ENCODE measurements at places on chromosomes 12 and 14.

GRCh38 chr12:64992641-64993040 is 128.5 kb downstream of the WIF1 start:
- DNase-seq: no peak

- DNase-seq: no peak
Observed at GRCh38 chr14:94217116-94217515, 43.0 kb downstream of the PPP4R4 start.

- DNase-seq: no peak
Observed at GRCh38 chr14:73267474-73267873, 30.2 kb downstream of the PAPLN start.

GRCh38 chr14:65243766-65244442 is 141.6 kb upstream of the MAX start:
- no peak for DNase-seq

- no peak for DNase-seq
Observed at GRCh38 chr14:43169722-43170121, 1337.4 kb downstream of the FSCB start.

DNA sequence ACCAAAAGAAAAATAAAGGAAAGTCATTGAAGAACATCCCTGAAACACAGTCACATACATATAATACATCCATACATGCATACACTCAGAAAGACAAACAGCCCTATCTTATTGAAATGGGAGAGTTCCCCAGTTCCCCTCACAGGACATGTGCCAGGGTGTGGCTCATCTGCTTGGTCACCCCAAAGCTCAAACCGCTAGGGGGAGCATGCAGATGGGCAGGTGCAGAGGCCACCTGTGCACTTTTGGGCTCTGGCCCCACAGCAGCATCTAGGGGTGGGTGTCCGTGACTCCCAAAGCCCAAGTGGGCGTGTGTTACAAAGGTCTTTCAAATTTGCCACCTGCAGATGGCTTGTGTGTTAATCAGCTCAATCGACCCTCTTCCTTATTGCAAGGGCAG is 75.2 kb downstream of the CMAS start:
- DNase-seq: peak; percentile 34

- no peak for DNase-seq
Observed at GRCh38 chr12:26748741-26749431, 84.1 kb downstream of the ITPR2 start.

DNA sequence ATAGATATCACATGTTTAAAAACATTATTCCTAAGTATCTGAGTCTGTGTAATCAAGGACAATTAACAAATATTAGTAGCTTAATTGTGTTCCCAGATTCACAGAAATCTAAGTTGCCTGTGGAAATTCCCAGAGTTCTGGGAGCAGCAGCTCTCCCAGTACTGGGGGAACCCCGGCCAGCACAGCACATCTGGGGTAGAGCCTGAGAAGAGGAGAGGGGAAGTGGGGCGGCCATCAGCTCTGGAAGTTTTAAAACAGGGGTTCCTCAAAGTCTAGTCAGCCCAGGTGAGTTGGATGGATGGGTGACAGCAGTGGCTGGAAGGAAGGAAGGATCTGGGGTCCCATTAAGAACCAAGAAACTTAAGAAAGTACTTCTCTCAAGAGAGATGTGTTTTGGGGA is 24.6 kb downstream of the PRICKLE1 start:
- no peak for DNase-seq

DNA sequence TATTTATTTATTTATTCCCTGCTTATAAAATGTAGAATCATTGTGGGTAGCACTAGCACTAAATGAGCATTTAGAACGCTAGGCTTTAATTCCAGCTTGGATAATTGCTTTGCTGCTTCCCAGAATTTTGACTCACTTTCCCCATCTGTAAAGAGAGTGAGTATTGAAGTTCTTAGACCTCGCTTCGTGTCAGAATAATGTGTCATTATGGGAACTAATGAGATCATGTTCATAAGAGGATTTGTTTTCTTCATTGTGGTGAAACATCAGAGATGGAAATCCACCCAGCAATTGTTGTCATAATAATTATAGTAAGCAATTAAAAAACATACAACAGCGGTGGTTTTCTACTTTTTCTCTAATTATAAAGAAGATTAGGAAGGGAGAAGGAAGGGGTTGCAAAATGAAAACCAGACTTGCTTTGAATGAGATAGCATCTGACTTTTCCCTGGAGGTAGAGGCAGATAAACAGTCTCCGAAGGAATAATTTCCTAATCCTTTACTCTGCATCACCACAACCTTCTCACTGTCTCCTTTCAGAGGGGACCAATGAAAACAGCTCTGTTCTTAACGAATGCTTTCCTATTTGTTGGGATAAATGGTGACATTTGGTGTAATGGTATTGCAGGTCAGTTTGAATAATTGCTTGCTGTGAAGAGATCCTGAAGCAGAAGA is 86.8 kb upstream of the ARHGAP5 start:
- DNase-seq: no peak

GRCh38 chr12:53758081-53758729 is 6.4 kb upstream of the CISTR start:
- DNase-seq: no peak

DNA sequence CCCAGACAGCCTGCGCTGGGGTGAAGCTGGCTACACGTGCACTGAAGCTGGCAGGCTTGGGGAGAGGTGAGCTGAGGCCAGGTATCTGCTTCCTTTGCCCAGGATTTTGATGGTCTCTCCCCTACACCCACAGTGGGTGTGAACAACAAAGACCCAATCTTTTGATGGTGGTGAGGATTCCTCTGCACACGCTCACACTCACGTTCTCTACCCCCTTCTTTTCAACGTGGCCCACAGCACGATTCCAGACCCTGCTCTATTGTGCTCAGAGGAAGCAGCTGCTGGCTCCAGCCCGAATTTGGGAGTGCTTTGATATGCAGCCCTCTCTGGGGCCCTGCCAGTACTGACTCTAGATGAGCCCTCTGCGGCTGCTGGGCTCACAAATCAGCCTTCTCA is 4.9 kb downstream of the CD9 start:
- DNase-seq: no peak

DNA sequence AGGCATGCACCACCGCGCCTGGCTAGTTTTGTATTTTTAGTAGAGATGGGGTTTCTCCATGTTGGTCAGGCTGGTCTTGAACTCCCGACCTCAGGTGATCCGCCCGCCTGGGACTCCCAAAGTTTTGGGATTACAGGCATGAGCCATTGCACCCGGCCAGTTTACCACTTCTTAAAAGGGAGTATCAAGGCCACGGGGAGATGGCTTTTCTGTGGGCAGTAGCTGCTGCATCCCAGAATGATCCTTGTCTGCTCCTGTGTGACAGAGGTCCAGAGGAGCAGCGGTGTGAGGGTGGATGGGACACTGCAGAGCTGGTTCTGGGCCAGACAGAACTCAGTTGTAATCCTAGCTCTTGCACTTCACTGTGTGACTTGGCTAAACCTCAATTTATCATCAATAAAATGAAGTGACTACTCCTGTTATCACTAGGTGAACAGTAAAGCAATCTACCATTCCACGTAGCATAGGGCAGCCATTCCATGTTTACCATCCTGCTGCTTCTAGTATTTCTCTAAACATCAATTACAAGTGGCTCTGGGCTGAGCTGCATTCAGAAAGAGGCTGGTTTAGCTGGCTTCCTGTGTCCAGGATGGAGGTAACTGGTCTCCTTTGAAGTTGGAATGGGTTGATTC is 3.0 kb upstream of the NPFF start:
- DNase-seq: no peak

GRCh38 chr12:104063712-104064030 is 660 bp upstream of the HCFC2 start:
- no peak for DNase-seq

- DNase-seq: no peak
Observed at GRCh38 chr12:92953747-92954146, 24.7 kb upstream of the EEA1 start.

DNA sequence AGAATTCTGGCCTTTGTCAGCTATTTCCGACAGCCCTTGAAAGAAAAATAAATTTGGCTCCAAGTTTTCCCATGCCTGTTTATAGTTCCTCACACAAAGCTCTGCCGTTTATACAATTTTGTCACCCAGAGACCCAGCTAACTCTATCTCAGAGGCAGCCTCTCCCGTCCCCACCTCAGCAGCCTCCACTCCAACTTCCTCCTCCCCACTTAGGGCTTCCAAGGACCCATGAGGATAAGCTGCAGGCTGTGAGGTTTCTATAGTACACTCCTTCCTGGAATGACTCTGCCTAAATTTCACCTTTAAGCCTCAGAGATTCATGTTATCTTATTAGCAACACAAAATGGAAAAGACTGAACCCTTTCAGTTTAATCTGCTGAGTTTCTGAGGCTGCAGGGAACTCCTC is 71.8 kb downstream of the TTC9 start:
- no peak for DNase-seq

- DNase-seq: peak; percentile 83
Observed at GRCh38 chr12:57899010-57899662, 42.2 kb upstream of the ATP23 start.

GRCh38 chr12:120142231-120142877 is 25.8 kb upstream of the RAB35 start:
- no peak for DNase-seq

GRCh38 chr12:80017261-80017870 is 82.0 kb upstream of the OTOGL start:
- no peak for DNase-seq

DNA sequence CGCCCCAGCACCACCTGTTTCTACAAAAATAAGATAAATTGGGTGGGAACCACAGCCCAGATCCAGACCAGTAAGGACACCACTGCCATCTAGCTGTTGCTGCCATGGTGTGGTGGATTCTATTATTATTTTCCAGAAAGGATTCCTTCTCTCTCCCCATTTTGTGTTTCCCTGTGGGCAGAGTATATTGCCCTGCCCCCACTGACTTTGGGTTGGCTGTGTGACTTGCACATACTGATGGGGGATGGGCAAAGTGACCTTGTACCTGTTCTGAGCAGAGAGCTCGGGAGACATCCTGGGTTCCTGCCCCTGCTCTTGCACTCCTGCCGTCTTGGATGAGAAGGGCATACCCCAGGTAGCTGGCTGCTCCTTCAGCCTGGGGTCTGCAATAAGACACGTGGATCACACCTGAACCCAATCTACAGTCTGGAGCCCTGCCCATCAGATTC is 24.3 kb downstream of the MOAP1 start:
- DNase-seq: no peak

- DNase-seq: no peak
Observed at GRCh38 chr12:41981758-41982157, 162.9 kb downstream of the GXYLT1 start.

GRCh38 chr12:57276935-57277563 is 26.1 kb upstream of the STAC3 start:
- no peak for DNase-seq

DNA sequence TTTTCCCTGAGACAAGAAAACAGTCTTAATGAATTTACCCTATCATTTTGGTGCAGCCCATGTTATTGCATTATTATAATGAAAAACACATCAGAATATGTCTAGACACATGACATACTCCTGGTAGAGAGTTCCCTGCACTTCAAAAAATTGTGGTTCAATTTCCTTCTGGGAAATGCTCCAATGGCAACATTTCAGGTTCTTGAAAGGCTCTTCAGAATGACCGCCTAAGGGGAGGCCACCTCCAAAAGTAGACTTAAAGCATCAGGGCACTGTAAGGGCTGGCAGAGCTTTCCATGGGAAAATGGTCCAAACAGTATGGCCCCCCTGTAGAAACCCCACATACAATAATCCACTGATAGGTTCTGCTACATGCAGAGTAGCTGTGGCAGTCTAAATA is 110.7 kb downstream of the SLC25A21 start:
- no peak for DNase-seq

DNA sequence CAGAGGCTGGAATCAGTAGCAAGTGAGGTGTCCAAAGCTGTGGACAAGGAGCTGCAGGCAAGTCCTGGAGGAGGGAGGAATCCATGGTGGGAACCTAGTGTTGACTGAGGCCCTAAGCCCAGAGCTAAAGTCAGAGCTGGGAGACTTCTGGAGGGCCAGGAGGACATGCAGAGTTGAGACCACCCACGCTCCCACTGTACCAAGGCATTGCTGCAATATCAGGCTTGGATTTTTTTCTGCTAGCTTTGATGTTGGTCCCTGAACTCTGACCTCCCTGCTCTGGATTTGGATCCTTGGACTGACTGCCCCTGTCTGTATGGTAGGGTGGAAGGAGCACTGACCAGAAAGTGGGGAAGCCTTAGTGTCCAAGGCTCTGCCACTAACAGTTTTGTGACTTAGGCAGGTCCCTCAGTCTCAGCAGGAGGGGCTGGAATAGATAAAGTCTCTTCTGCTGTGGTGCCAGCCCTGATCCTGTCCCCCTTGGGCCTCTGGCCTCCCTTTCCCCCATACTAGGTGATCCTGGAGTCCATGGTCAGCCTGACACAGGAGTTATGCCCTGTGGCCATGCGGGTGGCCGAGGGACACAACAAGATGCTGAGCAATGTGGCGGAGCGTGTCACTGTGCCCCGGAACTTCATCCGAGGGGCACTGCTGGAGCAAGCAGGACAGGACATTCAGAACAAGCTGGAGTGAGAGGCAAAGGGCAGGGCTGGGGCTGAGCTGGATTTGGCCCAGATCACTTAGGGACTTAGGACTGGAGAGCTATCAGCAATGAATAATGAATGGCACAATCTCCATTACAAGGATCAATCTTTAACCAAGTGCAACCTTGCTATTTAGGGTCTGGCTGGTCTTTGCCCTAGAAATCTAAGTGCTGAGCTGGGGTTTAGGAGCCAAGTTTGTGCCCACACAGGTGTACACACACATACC is 9.4 kb downstream of the CARMIL3 start:
- DNase-seq: no peak

DNA sequence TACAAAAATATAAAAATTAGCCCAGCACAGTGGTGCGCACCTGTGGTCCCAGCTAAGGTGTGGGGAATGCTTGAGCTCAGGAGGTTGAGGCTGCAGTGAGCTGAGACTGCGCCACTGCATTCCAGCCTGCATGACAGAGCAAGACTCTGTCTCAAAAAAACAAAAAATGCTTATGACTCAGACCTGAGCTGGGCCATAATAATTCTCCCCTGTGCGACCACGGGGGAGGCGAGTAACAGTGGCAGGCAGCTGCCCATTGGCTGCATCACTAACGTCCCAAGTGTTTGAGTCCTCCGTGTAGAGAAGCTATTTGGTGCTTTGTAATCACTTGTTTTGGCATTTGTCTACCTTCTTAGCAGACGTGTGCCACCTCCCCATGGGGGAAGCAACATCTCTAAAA is 24.9 kb downstream of the PSMC1 start:
- DNase-seq: no peak

DNA sequence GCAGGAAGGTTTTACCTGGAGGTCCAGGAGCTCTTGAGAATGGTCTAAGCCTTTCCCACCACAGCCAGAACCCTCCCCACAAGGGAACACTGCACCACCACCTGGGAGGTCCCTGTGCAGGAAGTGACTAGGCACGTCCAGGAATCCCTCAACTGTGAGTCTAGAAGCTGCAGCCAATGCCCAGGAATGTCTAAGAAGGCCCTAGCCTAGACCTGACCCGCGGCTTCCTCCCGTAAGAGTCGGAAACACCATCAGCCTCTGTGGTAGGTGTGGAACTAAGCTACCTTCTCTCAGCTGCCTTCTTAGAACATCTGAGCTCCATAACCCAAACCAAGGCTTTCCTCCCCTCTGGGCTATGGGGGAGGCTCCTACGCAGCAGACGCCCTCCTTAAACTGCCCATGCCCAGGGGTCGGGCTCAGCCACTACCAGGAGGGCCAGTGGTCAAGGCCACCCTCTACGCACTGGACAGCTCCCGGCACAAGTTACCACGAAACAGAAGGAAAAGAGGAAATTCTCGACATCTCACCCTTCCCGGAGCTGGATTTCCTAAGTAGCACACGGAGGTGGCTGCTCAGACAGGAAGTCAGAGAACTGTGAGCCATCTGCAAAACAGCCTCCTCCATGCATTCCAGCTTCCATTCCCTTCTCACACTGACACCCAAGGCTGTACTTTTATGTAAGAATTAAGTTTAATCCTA is 25.5 kb downstream of the ZFYVE21 start:
- no peak for DNase-seq
